Brain microvascular endothelial cell (primary cell): ENCODE measurements at places on chromosomes 6 and 20.

GRCh38 chr6:53282741-53283140 lies 66.0 kb downstream of the ELOVL5 start:
- DNase-seq, result peak; percentile 39

DNA sequence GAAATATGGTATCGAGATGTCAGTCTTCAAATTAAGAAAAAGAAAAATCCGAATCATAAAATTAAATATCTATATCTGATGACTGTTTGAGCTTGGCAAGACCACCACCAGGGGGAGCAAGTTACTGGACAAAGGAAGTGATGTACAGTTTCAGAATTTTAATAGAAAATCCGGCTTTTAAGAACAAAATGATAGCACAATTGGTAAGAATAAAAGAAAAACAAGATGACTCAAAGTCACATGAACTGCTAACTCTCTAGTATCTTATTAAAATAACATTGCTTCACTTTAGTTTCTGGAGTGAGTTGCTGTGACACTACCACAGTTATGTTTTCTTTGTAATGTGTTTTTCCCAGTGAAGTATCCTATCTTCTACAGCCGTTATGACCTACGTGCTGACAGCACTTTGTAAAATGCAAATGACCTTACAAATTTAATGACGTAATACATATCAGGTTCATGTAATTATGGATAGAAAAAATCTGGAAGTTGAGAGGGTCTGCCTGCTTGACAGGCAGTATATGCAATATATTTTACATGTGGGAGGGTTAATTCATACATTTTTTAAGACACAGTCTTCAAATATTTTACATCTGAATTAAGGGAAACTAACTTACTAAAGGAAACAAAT lies 405.3 kb upstream of the HS3ST5 start:
- peak; percentile 60 for DNase-seq

GRCh38 chr6:154509421-154510143 lies 903 bp downstream of the CNKSR3 start:
- no peak for DNase-seq

- no peak for DNase-seq
Measured at GRCh38 chr20:24211972-24212371, 223.4 kb upstream of the GGTLC1 start.

DNA sequence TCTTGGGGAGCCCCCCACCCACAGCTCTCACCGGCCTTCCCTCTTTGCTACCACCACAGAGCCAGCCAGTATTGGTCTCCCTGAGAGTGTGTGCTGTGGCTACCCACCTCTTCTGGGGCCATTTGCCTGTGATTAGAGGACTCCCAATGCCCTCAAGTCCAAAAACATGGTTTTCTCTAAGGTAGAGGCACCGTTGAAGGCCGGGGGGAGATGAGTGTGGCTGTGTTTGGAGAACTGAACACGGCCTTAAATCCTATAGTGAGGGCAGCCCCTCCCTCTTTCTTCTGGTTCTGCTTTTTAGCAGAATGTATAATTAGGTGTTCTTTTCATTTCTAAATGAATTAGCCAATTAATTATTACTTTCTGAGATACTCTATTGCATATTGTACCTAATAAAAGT lies 2.5 kb downstream of the CCR6 start:
- no peak for DNase-seq

- DNase-seq, result no peak
Measured at GRCh38 chr20:37562695-37563480, 35.2 kb upstream of the BLCAP start.

- no peak for DNase-seq
Measured at GRCh38 chr6:119346450-119346849, 3.1 kb downstream of the MAN1A1 start.

GRCh38 chr20:8310618-8311017 lies 178.6 kb downstream of the PLCB1 start:
- DNase-seq, result no peak

GRCh38 chr6:148878683-148879082 lies 131.9 kb downstream of the UST start:
- no peak for DNase-seq

DNA sequence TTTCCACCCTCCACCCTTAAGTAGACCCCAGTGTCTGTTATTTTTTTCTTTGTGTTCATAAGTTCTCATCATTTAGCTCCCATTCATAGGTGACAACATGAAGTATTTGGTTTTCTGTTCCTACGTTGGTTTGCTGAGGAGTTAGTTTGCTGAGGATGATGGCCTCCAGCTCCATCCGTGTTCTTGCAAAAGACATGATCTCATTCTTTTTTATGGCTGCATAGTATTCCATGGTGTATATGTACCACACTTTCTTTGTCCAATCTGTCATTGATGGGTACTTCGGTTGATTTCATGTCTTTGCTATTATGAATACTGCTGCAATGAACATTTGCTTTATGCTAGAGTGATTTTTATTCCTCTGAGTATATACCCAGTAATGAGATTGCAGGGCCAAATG lies 301.2 kb downstream of the ADGRG6 start:
- no peak for DNase-seq

- DNase-seq, result peak; percentile 71
Measured at GRCh38 chr6:24394780-24395437, 7.8 kb upstream of the MRS2 start.

GRCh38 chr6:125489579-125490285 lies 188.0 kb upstream of the HDDC2 start:
- no peak for DNase-seq

- peak; percentile 13 for DNase-seq
Measured at GRCh38 chr6:35691027-35691824, 2.5 kb upstream of the FKBP5 start.

GRCh38 chr6:137473598-137473997 lies 20.6 kb downstream of the OLIG3 start:
- no peak for DNase-seq

GRCh38 chr6:30741063-30741779 lies 1.3 kb downstream of the FLOT1 start:
- no peak for DNase-seq

DNA sequence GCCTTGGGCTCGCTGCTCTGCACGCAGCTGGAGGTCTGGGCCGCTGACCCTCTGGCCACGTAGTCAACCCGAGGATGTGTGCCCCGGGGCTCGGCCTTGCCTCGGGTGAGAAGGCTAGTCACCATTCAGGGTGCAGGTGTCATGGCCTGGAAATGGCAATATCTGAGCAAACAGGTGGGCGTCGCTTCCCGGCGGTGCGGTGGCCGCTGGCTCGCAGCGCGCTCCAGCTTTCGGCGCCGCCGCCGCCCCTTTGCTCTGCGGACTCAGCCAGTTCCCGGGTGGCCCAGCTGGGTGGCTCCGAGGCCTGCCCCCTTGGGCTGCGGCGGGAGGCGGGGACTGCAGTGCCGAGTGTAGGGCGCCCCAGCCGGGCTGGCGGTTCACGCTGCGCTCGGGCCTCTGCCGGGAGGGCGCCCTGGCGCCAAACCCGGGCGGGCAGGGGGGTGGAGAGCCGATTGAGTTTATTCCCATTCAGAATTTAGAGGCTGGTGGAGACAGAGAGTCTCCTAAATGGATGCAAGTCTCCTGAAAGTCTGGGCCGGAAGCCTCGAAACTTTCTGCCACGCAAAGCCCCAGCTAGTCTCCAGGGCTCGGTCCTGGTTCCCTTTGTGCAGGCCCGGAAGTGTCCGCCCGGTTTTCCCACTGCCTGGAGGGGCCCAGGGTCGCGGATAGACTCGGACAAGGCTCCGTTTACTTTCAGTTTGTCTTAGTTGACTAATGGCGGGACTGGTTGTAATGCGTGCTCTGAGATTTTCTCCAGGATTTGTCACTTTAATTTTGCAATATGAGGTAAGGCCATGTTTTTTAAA lies 11.3 kb upstream of the TFAP2A start:
- DNase-seq, result no peak

- no peak for DNase-seq
Measured at GRCh38 chr6:125966569-125966968, 10.0 kb downstream of the HINT3 start.

DNA sequence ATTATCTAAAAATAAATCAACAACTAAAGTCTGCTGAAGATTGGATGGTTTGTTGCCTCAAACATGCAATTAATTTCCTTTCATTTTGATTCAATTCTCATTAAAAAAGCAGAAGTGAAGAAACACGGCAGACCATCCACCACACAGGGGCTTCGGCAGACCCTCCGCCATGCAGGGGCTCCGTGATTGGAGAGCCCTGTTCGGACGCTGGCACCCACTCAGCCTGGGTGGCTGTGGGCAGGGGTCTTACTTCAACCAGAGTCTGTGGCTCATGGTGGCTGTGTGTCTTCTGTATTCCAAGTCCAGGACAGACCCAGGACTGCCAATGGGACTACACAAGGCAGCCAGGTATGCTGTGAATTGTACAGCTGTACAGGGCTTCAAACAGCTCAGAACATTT lies 86.9 kb upstream of the FRMD1 start:
- DNase-seq, result no peak

DNA sequence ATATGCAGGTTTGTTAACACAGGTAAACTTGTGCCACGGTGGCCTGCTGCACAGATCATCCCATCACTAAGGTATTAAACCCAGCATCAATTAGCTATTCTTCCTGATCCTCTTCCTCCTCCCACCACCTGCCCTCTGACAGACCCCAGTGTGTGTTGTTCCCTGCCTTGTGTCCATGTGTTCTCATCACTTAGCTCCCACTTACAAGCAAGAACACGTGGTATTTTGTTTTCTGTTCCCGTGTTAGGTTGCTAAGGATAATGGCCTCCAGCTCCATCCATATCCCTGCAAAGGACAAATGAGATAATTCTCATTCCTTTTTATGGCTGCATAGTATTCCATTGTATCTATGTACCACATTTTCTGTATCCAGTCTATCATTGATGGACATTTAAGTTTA lies 294.0 kb downstream of the PKHD1 start:
- no peak for DNase-seq

DNA sequence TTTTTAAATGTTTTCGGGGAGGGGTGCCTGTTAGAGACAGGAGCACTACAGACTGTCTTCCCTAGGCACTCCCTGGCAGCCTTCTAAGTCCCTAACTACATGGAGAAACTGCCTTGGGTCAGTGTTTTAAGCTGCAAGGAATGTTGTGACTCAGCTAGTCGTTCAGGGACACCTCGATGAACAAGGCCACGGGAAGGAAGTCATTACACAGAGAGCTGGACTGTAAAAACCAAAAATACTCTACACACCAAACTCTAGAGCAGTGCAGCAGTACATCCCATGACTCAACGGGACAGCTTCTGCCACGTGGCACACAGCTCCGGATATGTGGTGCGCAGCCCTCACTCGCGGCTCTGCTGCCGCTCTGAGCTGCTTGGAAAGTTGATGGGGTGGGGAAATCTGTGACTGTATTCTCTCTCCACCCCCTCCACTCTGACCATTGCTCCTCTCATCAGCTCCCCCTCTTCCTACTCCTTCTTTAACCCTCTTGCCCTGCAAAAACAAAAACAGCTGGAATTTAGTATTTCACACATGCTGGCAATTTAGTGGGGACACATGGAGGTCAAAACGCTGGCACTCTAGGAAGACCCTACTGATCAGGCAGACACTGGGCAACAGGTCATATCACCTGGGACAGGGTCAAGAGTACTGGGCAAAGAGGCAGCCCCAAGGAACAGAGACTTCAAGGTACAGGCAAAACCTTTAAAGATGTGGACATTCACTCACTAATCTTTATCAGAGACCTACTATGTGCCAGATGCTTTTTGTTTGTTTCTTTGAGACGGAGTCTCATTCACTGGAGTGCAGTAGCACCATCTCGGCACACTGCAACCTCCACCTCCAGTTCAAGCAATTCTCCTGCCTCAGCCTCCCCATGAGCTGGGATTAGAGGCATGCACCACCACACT lies 10.9 kb upstream of the LPIN3 start:
- DNase-seq, result peak; percentile 98

- peak; percentile 39 for DNase-seq
Measured at GRCh38 chr6:16471222-16471909, 233.0 kb downstream of the GMPR start.
